ENCODE measurements at places on chromosomes 5 and 9.
A peak's percentile ranks its signal among the peaks of the same experiment; 100 is the strongest.

DNA sequence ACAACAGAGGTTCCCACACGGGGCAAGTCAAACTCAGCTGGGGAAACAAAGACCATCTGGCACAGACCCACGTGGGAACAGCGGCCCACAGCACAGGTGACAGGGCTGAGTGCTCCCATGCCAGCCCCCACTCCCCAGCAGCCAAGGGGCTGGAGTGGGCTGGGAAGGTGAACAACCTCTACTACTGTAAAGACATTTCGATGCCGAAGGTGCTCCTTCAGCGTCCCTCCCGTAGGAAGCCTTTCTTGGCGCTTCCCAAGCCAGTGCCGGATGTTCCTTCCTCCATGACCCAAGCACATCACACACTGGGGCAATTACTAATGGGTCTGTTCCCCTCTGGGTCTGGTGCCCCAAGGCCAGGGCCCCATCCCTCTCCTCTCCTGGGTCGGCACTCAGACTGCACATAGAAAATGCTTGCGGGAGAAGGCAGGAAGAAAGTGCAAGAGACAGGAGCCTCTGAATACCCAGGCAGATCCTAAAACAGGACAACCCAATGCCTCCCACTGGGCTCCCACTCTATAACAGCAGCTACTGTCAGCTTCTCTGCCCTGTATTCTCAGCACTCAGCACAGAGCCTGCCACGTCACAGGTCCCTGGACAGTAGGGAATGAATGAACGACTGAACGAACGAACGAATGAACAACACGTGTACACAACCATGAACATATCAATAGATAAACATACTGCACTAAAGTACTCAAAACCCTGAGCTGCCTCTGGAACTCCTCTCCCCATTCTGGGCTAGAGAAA lies 77.0 kb upstream of the LRRTM2 start:
- no peak for DNase-seq

DNA sequence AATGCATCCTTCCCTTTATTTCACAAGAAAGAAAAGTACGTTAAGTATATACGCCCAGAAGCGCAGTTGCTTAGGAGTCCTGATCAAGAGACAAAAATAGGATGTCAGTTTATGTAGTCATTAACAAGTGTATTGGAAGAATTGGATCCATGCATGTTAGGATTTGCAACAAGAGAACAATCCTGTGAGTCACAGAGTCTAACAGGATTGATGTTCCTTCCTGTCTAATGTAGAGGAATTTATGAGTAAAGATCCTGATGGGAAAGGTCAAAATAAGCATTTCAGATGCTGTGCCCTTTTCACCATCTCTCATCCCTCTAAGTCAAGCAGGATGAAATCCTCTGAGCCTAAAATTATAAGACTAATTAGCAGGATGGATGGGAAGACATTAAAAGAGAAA lies 406.0 kb upstream of the GRIA1 start:
- DNase-seq: no peak

GRCh38 chr9:26066237-26066636 lies 388.0 kb upstream of the TUSC1 start:
- no peak for DNase-seq

GRCh38 chr5:106833517-106833916 lies 837.2 kb downstream of the EFNA5 start:
- no peak for DNase-seq

DNA sequence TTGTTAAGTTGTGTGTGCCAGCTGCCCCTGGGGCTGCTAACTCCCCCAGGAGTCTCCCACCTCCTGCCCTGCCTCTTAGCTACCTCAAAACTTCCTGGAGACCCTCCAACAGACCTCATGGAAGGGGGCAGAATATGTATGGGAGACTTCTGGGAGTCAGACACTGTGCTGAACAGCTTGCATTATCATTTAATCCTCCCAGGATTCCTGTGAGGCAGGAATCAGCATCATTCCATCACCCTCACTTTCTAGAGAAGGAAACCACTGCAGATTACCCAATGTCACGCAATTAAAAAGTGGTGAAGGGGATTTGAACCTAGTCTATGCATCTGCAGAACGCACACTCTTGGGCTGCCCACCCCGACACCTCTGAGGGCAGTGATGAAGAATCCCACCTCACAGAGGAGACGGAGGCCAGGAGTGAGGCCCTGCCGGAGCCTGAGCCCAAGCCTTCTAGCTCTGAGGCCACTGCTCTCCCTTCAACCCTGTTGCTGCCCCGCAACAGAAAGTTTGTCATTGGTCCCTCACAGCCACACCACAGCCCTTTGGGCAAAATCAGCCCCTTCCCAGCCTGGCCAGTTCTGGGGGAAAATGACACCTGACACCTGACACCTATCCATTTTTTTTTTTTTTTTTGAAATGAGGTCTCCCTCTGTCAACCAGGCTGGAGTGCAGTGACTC lies 30.3 kb upstream of the IL17B start:
- DNase-seq: no peak

DNA sequence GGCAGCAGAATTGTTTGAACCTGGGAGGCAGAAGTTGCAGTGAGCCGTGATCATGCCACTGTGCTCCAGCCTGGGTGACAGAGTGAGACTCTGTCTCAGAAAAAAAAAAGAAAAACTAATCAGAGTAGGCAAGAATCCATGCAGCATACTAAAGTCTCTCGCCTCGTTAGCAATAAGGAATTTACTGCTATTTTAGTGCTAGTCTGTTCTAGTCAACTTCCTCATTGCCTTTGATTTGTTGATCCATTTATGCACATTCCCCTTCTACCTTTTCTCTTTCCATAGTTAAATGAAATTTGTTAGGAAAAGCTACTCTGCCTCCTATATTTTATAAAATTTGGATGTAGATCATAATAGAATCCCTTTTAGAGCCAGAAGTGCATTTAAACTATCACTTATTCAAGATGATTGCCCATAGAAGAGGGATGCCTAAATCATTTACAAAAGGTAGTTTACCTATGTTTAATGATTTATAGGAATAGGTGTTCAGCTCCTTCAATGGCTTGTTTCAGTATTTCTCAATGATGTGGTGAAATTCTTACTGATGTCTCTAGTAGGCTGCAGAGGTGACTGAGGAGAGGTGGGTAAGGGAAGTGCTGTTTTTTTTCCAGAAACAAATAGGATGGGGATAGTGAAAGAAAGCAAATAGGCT lies 1.9 kb downstream of the LRRC19 start:
- DNase-seq: no peak

DNA sequence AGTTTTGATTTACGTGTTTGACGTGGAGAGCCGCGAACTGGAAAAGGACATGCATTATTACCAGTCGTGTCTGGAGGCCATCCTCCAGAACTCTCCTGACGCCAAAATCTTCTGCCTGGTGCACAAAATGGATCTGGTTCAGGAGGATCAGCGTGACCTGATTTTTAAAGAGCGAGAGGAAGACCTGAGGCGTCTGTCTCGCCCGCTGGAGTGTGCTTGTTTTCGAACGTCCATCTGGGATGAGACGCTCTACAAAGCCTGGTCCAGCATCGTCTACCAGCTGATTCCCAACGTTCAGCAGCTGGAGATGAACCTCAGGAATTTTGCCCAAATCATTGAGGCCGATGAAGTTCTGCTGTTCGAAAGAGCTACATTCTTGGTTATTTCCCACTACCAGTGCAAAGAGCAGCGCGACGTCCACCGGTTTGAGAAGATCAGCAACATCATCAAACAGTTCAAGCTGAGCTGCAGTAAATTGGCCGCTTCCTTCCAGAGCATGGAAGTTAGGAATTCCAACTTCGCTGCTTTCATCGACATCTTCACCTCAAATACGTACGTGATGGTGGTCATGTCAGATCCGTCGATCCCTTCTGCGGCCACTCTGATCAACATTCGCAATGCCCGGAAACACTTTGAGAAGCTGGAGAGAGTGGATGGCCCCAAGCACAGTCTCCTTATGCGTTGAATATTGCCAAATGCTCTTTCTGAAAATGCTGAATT lies 850 bp downstream of the RRAGA start:
- DNase-seq: no peak

GRCh38 chr5:9408964-9409363 lies 136.9 kb downstream of the SEMA5A start:
- DNase-seq: no peak

DNA sequence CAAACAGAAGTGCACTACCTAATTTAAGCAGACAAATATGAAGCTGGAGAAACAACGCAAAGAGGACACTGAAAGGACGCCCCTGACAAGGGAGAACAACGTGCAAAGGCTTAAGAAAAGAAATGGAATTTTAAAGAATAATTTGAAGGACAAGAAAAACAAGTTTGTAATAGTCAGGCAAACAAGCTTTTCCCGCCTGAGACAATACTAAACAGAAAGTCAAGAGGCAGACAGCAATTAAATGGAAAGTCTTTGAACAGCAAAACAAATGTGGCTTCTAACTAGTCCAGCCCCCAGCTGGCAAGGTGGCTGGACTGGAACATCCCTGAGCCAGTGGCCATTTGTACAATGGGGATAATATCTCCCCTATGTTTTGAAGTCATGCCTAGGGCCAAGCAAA lies 63.3 kb downstream of the SIL1 start:
- peak; percentile 17 for DNase-seq

DNA sequence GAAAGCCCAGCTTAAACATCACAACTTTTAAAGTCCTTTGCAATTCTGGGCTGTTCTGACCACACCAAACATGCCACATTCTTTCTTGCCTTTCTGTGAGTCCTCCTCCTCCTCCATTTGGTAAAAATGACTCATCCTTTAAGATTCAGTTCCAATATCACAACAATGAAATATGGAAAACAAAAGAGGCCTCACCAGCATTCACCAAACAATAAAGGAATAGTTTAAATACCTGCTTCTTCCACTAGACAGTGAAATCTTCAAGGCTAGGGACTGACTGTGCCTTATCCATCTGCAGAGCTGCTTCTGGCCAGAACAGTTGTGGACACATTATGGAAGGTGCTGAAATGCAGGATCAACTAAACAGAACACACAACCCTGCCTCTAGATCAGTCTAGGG lies 36.0 kb downstream of the NR6A1 start:
- no peak for DNase-seq

GRCh38 chr5:119398727-119399466 lies 43.1 kb downstream of the TNFAIP8 start:
- DNase-seq: no peak

DNA sequence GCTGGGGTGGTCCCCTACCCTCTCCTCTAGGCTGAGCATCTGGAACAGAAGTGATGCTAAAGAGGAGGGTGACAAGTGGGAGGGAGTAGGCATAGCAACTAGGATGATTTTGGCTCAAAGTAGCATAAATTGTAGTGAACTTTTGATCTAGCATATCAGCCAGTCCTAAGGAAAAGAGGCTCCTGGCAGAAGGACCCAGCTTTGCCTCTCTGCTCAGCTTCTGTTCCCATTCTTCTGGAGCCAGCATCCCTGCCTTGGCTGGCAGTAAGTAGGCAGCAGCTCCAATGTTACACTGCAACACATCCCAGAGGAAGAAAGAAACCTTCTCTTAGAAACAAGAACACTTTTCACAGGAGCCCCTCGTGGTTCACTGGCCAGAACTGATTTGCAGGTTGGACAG lies 487.0 kb downstream of the MTRR start:
- DNase-seq: no peak

DNA sequence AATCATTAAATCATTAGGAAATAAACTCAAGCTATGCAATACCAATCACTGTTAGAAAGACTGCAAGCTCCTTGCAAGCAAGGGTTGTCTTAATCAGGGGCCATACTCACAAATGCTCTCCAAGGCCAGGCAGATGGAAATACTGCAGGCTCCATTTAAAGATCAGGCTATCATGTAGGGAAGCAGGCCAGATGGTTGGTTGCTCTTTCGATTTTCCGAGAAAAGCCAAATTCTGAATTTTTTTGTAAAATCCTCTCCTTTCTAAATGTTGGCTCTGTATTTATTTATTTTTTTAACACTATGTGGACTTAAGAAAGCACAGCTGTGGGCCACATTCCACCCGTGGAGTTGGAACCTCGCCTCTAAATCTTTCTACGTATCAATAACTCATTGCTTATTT lies 127.1 kb downstream of the GLIS3 start:
- DNase-seq: no peak

GRCh38 chr5:60887746-60888145 lies 43.7 kb upstream of the ELOVL7 start:
- no peak for DNase-seq

GRCh38 chr9:70607926-70608325 lies 193.5 kb upstream of the KLF9 start:
- no peak for DNase-seq
